NCI-H1105 treated with DMSO at 0.1 percent for 48 hours (cell line): ENCODE measurements at places on chromosomes 2 and 18.

DNA sequence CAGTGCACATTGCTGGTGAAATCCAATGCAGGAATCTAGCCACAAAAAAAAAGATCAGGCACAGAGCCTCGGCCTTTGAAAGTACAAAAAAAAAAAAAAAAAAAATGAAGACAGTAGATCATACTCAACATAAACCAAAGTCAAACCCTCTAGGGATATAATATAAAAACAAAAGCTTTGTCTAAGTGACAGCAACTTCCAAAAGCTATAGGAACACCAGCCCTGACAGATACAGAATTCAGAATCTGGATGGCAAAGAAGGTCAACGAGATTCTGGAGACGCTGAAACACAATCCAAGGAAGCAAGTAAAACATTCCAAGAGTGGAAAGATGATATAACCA lies 54.0 kb upstream of the SCN1A start:
- DNase-seq = no peak

GRCh38 chr2:24576617-24577016 lies 85.6 kb downstream of the NCOA1 start:
- DNase-seq = no peak

- DNase-seq = no peak
Observed at GRCh38 chr2:199206536-199206935, 251.2 kb downstream of the SATB2 start.

- no peak for DNase-seq
Observed at GRCh38 chr2:1656326-1656960, 87.9 kb downstream of the PXDN start.

- DNase-seq = no peak
Observed at GRCh38 chr2:65061910-65062339, 5.7 kb downstream of the CEP68 start.

DNA sequence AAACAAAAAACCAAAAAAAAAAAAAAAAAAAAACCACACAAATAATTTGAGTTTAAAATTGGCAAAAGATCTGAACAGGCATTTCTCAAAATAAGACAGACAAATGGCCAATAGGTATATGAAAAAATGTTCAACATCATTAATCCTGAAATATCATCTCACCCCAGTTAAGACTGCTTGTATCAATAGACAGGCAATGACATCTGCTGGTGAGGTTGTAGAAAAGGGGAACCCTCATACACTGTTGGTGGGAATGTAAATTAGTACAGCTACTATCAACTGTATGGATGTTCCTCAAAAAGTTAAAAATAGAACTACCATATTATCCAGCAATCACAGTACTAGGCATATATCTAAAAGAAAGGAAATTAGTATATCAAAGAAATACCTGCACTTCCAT lies 523.1 kb downstream of the XIRP2 start:
- DNase-seq = no peak

DNA sequence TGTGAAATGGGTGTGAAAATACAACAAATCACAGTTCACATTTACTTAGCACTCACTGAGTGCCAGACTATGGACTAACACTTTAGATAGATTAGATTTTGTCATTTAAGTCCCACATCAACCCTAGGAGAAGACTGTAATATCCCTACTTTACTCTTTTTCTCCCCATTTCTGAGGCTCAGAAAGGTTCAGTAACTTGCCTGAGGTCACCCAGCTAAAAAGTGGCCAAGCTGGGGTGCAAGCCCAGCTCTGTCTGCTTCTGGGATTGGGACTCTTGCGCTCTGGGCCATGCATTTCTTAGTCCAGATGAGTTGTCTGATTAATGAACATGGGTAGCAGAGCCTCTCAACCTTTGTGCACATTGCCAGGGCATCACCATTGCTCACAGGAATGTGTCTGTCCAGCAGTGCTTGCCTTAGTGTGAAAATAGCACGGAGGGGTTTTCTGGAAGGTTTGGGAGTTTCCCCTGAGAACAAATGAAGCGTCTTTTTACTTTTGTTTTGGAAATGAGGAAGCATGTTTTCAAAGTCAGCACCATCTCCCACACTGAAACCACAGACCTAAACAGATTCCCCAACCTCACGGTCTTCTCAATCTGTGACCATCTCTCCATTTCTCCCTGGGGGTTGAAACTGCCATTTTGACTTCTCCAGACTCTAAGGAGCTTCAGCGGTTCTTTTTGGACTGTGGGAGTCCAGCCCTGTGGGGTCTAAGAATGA lies 31.9 kb downstream of the NRP2 start:
- no peak for DNase-seq

DNA sequence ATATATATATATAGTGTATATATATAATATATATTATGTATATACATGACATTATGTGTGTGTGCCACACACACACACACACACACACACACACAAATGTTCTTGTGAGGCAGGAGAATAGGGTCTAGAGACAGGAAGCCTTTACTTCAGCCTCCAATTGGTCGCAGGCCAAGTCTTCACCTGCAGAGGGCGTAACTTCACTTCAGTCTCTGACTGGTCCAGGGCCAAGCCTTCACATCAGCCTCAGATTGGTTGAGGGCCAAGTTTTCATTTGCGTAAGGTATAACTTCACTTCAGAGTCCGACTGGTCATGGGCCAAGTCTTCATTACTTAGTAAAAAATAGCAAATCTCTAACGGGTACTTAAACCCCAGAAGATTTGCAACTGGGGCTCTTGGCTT lies 13.2 kb upstream of the SS18 start:
- DNase-seq = no peak

DNA sequence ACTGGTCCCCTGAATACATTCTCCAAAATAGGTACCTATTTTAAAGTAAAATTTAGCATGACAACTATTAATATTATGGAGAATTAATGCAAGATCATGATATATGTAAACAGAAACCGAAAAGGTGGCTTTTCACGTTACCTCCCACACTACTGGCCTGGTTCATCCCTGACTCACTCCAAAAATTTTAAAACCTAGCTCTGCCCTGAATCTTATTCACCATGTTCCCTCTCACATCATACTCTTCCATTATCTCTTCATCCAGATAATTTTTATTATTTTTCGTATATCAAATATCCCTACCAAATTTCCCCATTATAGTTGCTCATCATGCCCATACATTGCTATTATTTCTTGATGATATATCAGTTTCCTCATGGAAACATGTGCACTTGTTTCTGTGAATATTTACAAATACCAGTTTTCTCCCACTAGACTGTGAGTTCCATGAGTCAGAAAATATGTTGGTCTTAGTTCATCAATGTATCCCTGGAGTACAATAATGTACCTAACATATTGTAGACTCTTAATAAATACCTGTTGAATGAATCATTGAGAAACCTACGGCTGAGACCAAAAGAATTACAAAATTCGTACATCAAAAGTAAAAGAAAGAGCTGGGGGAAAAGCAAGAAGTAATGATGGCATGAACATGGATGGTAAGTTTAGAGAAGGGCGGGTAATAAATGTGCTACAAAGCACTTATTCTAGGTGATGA lies 360.1 kb upstream of the CHAC2 start:
- no peak for DNase-seq

GRCh38 chr18:25136416-25137196 lies 215.4 kb downstream of the ZNF521 start:
- no peak for DNase-seq

GRCh38 chr2:207311316-207312005 lies 145.7 kb upstream of the KLF7 start:
- no peak for DNase-seq

DNA sequence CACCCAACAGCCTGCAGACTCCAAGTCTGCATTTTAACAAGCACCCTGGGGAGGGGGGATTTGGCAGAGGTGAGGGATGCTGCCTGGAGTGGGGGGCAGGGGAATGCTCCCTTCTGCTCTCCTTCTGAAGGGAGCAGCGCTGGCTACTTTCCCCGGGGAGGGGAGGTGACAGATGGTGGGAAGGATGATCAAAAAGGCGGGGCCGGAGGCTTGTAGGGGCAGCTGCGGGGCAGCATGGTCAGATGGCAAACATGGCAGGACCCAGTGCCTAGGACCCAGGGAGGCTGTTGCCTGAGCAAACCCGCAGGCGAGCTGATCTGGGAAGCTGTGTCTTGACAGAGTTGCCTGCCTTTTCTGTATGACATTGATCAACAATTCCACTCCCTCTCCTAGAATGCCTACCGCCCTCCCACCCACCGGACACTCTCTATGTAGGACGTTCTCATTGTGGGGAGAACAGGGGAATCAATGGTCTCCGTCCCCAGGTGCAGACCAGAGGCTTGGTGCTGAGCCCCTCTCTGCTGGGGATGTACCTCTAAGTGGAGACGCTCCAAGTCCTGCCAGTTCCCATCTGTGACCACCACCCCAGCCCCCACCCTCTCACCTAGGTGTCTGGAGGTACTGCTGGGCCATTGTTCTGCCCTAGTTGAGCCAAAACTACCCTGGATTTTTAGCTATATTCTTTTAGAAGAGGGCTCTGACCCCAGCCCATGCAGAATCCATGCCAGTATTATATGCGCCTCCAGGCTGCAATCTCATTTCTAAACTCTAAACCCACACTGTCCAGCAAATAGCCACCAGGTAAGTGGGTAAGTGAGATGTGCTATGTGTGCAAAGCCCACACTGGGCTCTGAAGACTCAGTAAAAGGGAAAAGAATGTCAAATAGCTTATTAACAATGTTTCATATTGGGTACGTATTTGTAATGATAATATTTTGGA lies 89.7 kb upstream of the SEC11C start:
- DNase-seq = no peak

DNA sequence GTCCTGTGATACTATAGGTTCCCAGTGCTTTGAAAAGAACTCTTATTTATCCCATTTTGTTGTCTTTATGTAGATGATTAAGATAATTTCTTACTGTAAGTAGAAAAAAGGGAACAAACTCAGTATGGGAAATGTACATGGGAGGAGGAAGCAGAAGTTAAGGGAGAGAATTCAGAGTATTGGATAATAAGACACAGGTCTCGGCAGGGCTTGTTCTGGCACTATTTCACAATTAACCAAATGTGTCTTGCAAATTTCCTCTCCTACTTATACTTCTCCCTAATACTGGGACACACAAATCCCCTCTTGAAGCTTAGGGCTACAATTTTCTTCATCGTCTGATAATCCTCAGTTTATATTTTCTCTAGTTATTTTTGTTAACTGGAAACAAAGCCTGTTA lies 744.0 kb downstream of the ADCYAP1 start:
- no peak for DNase-seq

DNA sequence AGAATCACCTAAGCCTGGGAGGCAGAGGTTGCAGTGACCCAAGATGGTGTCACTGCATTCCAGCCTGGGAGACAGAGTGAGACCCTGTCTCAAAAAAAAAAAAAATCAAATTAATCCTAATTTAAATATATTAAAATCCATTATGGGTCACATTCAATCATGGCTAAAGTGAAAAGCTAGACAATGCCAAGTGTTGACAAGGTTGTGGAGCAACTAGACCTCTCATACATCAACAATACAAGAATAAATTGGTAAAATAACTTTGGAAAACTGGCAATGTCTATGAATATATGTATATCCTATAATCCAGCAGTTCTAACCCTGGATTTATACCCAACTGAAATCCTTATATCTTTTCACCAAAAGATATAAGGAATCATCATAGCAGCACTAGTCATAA lies 23.4 kb upstream of the ATL2 start:
- DNase-seq = no peak

GRCh38 chr2:3432693-3433338 lies 53.3 kb downstream of the TRAPPC12 start:
- no peak for DNase-seq

DNA sequence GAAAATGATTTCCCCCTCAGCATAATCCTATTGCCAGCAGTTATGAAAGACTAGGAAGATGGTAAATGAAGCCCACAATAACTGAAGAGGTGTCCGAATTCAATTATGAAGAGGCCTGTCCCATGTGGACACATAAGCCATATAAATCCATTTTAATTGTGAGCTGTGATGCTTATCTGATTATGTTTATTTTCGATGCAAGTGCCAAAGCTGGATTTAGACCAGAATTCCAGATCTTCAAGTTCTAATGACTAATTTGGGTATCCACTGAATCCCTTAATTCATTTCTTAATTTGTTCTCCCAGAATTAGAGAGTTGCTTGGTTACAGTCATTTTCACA lies 24.5 kb downstream of the SPATS2L start:
- no peak for DNase-seq

GRCh38 chr2:218432676-218433365 lies 13.9 kb downstream of the VIL1 start:
- DNase-seq = no peak

GRCh38 chr2:72926368-72926767 lies 9.0 kb downstream of the EMX1 start:
- DNase-seq = no peak

DNA sequence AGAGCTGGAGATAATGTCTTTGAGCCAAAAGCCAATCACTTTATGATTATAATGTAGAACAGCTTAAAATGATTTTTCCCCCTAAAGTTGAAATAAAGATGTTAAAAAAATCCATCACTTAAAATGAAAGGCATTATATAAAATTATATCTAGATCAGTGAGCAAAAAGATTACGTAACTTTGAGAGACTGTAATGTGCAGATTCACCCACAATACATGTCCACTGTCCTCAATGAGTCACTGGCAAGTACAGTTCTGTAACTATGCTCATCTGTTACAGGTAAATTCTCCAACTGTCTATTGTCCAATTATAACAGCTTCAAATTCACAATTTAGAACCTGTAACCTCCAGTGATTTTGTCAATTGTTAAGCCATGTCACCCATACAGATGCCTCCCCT lies 19.0 kb downstream of the FAM161A start:
- DNase-seq = no peak
